ENCODE measurements at places on chromosomes 1 and 21.
A peak's percentile ranks its signal among the peaks of the same experiment; 100 is the strongest.

DNA sequence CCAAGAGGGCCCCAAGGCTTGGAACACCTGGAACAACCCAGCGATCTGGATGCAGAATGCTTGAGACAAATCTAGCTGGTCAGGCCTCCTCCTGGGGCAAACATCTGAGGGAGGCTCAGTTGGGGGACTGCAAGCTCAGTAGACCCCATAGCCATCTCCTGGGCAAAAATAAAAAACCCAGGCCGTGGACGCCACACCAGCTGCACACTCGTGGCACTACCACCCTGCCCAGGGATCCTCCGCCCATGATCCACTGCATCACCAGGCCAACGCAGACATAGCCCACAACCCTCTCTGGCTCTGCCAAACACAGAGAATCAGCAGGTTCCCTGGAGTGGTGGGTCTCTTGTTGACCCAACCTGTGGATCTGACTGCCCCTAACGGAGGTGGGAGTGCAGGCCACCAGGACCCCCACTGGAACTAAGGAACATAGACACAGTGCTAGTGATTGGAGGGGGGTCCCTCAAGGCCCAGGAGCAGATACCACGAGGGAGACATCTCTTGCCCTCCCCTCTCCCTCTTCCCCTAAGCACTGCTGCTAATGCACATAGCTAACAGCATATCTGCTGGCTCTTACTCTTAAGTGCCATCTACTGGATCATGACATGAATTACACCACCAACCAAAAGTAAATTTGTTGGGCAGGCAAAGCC, 147.2 kb downstream of the CHD1L start:
- peak; percentile 48 for DNase-seq

- DNase-seq: no peak
Observed at GRCh38 chr1:51941528-51941927, 49.0 kb downstream of the RAB3B start.

- no peak for DNase-seq
Observed at GRCh38 chr1:220924331-220924970, 45.2 kb downstream of the HLX start.

DNA sequence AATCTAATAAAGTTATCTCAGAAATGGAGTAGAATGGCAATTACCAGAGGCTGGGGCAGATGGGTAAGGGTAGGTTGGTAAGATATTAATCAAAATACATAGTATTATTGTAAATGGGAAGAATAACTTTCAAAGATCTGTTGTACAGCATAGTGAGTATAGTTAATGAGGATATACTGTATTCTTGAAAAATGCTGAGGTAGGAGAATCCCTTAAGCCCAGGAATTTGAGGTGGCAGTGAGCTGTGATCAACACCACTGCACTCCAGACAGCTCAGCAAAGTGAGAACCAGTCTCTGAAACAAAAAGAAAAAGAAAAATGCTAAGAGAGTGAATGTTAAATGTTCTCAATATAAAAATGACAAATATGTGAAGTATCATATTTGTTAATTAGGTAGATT, 1033.7 kb downstream of the KCNT2 start:
- no peak for DNase-seq

DNA sequence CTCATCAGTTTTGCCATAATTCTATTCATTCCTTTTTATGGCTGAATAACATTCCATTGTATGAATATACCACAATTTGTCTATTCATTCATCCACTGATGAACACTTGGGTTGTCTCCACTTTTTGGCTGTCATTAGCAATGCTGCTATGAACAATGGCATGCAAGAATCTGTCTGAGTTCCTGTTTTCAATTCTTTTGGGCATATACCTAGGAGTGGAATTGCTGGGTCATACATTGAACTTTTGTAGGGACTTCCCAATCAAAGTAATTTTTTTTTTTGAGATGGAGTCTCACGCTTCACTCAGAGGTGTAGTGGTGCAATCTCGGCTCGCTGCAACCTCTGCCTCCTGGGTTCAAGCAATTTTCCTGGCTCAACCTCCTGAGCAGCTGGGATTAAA, 34.9 kb downstream of the AADACL4 start:
- DNase-seq: no peak

DNA sequence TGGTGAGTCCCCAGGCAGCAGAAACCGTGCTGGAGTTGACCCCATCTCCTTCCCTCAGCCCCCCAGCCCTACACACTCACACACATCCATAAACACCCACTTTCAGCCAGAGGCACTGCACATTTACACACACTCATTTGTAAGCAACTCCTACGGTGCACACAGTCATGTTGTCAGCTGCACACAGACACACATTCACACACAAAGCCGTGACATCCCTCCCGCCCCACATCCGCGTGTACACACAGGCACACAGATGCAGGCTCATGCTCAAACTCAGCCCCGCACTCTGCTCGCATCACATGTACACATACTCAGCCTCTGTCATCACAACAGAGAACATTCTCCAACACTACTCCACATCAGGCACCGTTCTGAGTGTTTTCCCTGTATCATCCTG, 47.6 kb downstream of the LACTBL1 start:
- DNase-seq: no peak

DNA sequence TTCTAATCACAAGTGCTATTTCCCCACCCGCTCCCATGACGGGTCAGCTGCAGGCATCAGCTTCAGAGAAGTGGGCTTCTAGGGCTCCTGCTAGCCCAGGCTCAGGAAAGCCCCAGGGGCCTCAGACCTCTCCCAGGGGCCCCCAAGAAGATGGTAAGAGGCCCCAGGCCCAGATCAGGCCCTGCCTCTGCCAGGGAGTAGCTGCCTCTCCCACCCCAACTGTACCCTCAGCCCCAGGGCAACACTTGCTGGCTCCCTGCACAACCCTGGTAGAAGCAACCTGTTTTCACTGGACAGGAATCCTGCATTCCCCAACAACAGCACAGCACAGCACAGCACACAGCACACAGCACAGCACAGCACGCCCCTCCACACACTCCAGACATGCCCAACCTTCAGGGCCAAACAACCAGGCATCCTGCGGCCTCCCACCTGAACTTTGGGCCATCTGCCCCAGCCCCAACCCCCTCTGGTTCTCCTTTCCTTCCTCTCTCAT, 6.5 kb downstream of the BLACAT1 start:
- no peak for DNase-seq

DNA sequence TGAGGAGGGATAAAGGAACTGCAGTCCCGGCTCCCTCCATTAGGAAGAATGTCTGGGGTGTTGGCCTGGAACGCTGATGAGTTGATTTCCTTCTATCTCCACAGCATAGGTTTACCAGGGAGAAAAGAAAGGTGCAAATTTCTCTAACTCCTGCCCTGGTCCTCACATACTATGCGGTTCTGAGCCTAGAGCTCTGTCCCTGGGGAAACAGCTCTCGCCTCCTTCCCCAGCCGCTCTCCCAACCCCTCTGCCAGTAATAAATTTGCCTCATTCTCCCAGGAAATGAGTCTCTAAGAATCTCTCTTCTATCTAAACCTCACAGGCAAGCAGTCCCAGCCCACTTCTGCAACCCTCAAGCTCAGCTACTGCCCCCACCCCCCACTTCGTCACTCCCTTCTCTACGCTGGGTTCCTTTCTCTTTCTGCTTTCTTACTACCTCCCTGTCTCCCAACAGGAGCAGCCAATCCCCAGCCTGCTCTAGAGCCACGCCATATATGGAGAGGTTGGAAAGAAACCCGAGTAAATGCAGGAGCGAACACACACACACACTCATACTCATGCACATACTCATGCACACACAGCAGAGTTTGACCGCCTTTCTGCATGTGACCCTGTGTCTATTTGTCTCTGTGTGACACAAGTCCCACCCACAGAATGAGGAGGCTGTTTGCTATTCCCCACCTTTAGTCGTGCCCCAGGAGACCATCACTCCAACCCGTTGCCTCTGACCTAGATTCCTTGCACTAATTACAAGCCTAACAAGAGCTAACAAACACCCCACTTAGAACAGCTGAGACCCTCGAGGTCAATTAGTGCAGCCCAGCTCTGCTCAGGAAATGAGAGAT, 13.4 kb downstream of the PLEKHO1 start:
- no peak for DNase-seq

- DNase-seq: no peak
Observed at GRCh38 chr1:175287849-175288248, 95.3 kb upstream of the KIAA0040 start.

DNA sequence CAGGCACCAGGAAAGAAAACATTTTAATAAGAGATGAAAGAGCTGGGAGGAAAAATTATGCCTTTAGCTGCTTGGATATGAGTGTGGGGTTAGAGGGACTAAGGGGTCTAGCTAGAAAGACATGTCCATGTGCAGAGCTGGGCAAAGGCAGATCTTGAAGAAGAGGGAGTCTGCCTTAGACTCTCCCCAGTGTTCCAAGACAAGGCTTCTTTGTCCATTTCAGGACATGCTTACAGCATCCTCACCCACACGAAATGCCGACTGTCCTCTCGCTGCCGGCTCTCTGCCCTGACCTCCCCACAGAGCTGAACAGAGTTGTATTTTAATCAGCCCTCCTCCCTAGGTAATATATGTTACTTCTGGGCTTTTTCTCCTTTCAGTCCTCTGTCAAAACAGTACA, 100.7 kb upstream of the ATP1B1 start:
- DNase-seq: no peak

GRCh38 chr1:86507935-86508582, 38.8 kb upstream of the CLCA4 start:
- peak; percentile 27 for DNase-seq

DNA sequence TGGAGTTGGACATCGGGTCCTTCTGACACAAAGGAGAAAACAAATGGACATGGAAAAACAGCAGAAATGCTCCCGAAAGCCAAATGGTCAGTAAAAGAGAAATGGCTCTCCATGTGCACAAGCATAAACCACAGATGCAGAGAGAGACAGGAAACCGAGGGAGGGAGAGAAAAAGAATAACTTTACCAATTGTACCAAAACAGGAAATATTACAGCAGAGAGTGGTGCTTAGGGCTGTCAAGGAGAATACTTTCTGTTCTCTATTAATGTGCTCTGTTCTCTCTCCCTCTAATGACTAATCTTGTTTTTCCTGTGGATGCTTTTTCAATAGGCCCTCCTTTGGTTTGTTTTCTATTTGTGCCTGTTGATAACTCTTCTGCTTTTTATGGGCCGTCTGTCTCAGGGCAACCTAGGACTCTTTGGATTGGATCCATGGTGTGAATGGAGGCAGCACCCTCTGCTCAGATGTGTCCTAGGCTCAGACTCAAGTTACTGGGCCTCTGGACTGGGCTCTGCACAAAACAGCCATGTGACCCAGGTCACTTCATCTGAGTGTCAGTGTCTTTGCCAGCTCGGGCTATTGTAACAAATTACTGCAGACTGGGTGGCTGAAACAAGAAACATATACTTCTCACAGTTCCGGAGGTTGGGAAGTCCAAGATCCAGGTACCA, 663.0 kb downstream of the NPHP4 start:
- no peak for DNase-seq

DNA sequence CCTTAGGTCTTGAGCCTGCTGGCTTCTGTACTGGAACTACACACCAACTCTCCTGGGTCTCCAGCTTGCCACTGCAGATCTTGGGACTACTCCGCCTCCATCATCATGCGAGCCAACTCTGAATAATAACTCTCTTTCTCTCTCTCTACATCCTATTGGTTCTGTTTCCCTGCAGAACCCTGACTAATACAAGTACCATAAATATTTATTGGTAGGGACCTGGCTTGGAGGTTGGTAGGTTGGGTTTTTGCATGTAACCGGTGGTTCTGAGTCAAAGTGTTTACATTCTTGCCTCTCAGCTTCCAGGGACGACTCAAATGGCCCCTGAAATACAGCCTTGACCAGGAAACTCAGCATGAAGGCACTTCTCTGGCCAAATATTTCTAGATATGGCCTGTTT, 110.4 kb downstream of the KCND3 start:
- DNase-seq: no peak

DNA sequence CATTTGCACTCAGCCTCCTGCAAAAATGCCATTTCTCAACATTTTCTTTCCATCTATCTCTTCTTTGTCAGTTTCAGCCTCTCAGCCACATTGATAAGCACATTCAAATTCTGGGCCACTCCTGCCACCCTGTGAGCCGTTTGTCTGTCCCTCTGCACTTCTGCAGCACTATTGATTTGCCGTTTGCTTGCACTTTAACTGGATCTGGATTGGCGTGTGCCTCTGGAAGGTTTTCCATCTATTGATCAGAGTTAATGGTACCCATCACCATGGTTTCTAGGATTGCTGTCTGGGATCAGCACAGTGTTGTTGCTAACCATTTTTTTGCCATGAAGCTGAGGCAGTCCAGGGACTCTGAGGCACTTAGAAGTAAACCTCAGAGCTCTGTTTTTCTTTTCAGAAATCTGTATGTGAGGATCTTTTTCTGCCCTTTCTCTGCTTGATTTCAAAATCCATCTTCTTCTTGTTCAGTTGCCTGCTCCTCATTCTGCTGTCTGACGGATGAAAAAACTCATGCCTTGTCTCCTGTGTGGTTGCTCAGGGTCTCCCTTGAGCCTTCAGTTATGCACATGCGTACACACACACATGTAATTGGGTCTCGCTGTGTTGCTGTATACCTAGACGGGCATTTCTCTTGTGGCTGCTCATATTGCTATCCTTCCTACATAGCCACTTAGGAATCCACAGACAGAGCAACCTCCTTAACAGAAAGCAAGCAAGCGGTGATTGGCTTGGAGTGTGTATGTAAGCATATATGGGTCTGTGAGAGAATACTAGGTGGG, 67.9 kb downstream of the NOS1AP start:
- DNase-seq: no peak

- no peak for DNase-seq
Observed at GRCh38 chr1:25621876-25622275, 5.3 kb downstream of the MAN1C1 start.

- DNase-seq: peak; percentile 26
Observed at GRCh38 chr1:24351918-24352627, 32.9 kb downstream of the GRHL3 start.
